Stimulated activated naive CD4-positive, alpha-beta T cell treated with Interleukin-2 at 50 U/mL for 16 hours (primary cell): ENCODE measurements at places on chromosomes 5 and 9.

DNA sequence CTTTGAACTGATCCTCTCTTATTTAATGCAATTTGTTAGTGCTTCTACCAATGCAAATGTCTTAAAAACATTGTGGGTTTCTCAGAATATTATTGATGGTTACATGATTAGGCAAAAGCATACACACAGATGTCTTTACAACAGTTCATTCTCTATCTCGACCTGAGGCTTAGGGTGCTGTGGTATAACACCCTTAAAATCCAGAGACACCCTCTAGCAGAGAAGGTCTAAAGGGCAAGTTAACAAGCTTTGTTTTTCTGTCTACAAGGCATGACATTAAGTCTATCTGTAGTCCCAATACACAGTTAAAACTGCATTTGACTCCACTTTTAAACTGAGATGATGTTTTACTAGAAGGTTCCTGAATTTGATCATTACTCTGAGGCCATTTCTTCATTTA is 518.7 kb upstream of the MEF2C start:
- no peak for DNase-seq

GRCh38 chr9:137286975-137287383 is 9.5 kb downstream of the TOR4A start:
- no peak for DNase-seq

GRCh38 chr5:123482258-123482657 is 29.7 kb upstream of the CSNK1G3 start:
- no peak for DNase-seq

DNA sequence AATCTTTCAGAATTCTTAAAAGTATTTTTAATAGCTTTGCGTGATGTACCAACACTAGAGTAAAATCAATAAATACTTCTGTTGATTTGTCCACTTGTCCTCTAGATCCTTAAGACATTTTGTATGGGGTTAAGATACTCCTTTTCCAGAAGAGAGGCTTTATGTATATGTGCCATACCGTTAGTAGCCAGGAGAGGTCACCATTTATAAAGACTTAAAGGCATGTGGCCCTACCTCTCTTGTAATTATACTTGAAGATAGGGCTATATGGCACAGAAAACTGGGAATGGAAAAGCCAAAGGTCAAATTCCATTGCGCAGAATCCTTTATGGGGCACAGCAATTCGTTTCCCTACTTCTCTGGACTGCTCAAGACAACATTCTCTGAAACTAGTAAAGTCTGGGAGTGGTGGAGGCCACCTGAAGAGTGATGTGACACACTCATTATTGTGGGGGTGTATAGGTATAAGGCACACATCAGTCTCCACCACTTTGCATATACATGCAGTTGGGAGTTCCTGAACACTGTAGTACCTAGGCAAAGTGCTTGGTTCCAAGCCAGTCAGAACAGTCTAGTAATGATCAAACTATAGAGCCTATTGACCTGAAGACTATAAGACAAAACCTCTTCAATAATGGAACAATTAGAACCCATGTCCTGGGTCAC is 140.1 kb upstream of the FBXL17 start:
- DNase-seq = no peak

- DNase-seq = no peak
These were observed 79.6 kb upstream of the GRHPR start for GRCh38 chr9:37342895-37343294.

DNA sequence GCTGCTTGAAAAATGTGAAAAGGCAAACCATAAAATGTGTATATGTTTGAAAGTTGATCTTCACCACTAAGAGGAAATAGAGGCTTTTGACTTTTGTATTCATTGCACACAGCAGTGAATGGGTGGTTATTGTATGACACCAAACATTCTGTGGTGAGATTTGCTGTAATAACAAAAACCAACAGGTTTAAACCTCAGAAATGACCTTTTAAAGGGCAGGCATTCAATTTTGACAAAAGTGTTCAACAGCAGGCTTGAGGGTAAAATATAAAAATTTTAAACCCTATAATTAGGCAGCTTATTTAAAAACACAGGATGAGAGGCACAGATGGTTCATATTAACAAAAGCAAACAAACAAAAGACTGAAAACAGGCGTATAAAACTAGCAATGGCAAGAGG is 128.1 kb upstream of the NUDT12 start:
- no peak for DNase-seq

GRCh38 chr9:94973451-94973941 is 247.0 kb downstream of the AOPEP start:
- DNase-seq = no peak

DNA sequence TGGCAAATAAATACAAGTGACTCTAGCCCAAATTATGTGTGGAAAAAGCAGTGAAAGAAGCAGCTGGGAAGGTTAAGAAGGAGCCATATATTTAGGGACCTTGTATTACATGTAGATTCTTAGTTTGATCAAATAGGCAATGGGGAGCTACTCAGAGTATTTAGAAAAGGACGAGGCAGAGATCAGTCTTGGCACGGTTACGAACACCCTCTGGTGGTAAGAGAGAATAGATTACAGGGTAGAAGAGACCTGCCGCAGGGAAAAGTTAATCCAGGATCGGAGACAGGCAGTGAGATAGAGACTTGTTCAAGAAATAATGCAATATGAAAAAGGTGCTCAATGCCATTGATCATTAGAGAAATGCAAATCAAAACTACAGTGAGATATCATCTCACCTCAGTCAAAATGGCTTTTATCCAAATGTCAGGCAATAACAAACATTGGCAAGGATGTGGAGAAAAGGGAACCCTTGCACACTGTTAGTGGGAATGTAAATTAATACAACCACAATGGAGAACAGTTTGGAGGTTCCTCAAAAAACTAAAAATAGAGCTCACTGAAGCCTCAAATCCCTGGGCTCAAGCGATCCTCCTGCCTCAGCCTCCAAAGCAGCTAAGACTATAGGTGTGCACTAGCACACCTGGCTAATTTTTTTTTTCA is 12.0 kb downstream of the INIP start:
- no peak for DNase-seq

GRCh38 chr9:23821375-23822181 is 4.5 kb downstream of the ELAVL2 start:
- DNase-seq = no peak

DNA sequence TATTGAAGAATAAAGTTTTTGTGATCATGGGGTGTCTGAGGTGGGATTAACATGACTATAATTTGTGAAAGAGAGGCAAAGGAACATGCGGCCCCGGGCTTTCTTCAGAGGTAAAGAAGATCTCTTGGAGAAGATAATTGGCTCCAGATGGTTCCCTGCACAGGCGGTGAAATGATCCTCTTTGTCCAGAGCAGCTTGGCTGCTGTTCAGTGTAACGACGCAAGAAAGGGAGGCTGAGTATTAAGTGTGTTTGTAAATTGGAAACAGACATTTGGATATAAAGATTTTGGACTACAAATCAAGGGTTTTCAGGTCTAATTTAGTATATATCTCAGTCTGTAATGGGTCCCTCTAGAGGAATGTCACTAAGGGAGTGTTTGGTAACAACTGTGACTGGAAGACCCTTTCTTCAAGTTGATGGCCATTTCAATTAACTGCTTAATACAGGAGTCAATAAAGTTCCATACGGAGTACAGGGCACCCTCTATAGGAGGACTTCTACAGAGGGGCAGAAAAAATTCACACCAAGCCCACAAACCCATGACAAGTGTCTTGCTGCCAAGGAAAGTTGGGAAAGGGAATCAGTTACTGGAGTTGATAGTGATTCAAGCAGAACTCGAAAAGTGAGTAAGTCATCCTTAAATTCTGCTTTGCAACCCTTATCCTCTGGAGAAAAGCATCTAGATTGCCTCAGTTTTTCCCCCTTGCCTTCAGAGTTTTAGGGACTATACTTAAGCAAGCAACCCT is 4.1 kb downstream of the EQTN start:
- DNase-seq = no peak

DNA sequence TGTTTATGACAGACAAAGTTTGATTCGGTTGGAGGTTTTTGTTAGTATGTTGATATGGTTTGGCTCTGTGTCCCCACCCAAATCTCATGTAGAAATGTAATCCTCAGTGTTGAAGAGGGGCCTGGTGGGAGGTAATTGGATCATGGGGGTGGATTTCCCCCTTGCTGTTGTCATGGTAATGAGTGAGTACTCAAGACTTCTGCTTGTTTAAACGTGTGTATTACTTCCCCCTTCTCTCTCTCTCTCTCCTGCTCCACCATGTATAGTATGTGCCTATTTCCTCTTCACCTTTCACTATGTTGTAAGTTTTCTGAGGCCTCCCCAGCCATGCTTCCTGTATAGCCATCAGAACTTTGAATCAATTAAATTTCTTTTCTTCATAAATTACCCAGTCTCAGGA is 415.1 kb downstream of the HCN1 start:
- DNase-seq = no peak

- DNase-seq = no peak
These were observed 100.2 kb upstream of the GNA14 start for GRCh38 chr9:77748214-77748772.

DNA sequence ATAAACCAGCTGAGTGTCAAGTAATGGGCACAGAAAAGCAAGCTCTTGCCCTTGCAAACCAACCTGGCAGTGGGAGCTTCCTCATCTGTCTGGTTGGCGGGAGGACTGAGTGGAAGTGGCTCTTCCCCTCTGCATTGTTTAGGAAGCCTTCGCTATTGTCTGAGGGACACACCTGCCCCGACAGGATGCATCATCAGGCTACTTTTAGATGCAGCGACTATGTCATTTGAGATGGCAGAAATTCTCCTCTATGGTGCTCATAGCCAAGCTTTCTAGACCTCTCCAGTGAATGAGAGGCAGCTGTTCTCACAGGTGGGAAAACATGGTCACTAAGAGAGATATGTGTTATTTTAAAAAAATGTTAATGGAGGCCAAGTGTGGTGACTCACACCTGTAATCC is 104.0 kb downstream of the DOCK8 start:
- DNase-seq = no peak

DNA sequence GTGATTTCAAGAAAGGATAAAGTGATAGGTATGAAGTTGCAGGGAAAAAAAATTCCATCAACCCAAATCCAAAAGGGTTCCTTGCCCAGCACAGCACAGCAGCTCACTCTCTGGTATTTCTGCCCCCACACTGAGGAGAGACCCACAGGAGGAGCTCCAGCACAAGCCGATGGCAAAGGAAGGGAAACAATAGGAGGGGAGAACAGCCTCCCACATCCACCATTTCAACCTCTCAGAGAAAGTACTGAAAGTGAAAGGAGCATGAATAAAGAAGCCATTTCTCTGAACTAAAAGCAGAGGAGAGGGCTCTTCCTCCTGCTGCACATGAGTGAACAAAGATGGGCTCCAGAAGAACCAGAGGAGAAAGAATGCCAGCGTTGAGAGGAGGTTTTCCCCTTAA is 54.9 kb upstream of the ZSWIM6 start:
- DNase-seq = no peak

DNA sequence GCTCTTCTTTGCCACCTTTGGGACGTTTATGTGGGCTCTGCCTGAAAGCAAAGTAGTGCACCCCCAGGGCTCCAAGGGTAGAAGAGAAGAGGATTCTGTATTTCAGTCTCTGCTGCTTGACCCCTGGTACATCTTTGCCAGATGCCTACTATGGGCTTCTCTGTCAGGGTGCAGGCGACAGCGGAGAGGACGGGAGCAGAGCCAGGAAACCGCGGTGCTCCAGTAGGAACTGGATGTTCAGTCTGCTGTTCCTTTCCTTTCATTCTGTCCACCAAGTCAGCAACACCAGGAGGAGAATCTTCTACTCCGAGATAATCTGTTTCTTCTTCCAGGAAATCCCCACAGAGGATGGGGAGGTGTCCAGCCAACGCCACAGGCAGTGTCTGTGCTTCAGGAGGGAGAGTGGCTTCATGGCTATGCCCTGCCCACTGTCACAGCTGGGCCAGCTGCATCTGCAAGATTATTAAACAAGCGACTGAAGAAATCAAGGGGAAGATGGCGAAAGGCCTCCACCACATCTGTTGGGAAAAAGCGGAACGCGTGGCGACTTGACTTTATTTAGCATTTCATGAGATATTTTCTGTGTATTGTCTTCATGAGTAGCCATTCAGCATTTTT is 398.3 kb downstream of the IRX1 start:
- DNase-seq = no peak

GRCh38 chr5:98470747-98471146 is 302.7 kb upstream of the RGMB start:
- no peak for DNase-seq

DNA sequence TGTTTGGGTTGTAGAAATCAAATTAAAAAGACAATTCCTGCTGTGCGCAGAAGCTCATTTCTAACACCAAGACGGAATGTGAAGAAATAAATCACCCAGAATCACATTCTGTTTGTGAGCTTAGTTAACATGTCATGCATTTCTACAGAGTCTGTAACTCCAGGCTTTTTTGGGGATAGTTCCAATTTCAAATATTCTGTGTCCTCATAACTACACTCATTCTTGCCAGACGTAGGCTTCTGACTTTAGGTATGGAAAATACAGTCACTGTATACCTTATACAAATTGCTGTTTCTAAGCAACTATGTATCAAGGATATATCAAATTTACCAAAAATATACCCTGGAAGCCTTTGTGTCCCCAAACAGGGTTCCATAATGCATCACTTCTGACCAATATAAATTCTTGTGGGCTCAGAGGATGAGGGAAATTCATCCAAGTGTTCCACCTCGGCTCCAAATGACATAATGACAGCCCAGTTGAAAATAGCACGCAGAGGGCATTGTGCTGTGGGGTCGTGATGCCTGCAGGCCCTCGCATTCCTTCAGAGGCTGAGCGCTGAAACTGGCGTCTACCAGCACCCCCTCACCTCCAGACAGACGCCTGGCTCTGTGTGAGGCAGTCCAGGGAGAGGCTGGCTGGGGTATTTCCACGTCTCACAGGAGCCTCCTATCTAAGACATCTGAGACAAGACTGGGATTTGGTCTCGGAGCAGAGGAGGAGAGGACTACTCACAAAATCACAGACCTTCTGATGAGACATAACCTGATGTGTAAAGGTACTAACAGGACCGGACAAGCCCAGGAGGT is 79.8 kb downstream of the KLF4 start:
- DNase-seq = no peak

GRCh38 chr9:136342181-136343120 is 15.1 kb downstream of the GPSM1 start:
- DNase-seq = no peak

DNA sequence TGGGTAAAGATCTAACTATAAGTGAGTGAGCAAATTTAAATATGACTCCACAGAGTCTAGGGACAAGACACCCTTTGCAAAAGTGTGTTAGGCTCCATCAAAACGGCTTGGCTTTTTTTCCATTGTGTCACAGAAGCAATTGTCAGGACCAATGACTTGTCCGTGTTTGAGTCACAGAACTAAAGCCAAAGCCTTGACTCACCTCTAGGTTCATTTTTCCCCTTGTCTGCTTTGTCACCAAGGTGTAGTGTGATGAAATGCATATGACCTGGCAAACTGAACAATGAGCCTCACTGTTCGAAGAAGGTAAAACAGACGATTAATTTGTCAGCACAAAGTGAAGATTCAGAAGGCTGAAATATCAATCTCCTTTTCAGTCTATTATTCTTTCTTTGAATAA is 331.0 kb downstream of the GLIS3 start:
- no peak for DNase-seq

- no peak for DNase-seq
These were observed 26.8 kb downstream of the GRIA1 start for GRCh38 chr5:153517241-153517611.

- DNase-seq = no peak
These were observed 612.0 kb upstream of the CLINT1 start for GRCh38 chr5:158470764-158471534.
